CD4-positive, alpha-beta T cell treated with Interleukin-1 beta for 1 hour (primary cell): ENCODE measurements at places on chromosomes 2 and 18.

DNA sequence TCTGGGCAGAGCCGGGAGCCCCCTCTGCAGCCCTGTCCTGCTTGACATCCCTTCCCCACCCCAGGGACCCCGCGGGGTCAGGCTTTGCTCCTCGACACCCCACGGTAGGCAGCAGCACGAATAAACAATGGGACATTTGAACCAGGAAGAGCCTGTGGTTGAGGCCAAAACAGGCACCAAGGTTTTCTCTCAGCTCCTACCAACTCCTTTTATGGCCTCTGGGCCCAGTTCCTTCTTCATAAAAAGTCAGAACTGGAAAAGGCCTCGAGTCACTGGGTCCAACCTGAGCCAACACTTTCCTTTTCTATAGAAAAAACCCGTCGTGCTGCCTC is 20.6 kb downstream of the TEX44 start:
- DNase-seq: no peak

DNA sequence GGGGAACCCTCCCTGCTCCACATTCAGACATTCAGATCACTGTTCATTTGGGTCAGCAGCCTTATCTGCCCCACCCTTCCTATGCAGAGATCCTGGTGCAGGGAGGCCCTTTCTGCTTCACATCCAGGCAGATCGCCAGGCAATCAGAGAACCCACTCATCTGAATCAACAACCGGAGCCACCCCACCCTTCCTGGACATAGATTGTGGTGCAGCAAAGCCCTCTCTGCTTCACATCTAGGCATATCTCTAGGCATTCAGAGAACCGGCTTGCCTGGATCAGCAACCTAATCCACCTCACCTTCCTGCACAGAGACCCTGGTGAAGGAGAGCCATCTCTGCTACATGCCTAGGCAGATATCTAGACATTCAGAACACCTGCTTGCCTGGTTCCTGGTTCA is 184.5 kb upstream of the CNTNAP5 start:
- DNase-seq: no peak

GRCh38 chr2:133393895-133394294 is 174.4 kb downstream of the NCKAP5 start:
- no peak for DNase-seq

DNA sequence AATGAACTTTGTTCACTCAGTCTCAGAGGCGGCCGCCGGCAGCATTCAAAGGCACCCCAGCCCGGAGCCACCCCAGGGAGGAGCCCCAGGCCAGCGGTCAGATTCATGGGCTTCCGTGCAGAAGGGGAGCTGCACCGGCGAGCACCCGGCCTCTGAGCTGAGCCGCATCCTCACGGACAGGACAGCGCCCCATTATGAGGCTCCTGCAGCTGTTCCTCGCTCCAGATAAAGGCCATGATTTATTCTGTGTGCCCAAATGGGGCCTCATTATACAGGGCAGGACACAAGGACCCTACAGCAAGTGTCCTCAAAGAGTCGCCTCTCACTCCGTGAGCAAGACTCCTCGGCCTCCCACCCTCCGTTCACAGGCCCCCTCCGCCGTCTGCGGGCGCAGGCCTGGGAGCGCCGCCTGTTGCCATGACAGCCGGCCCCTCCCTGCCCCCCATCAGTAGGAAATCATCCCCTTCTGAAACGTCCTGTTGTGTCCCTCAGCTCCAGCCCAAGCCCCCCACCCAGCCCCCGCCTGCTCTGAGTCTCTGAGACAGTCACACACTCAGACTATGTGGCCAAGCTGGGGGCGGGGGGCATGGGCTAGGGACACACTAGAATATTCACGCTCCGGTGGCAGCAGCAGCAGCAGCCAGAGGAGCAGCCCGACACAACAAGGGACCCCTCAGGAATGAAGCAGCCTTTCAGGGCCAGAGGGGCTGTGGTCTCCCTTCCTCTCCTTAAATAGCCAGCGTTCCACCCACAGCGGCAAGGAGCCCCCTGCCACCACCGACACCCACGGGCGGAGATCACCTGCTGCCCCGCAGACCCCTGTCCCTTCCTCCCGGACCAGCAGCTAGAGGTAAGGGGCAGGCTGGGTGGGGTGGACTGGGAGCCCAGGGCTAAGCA is at the start of gene GPR17:
Gene GPR17, plus strand, starts transcription at position 759 of the 897 bp plus-strand sequence. CDS start 4,583 bp downstream, outside the sequence.
- DNase-seq: no peak

DNA sequence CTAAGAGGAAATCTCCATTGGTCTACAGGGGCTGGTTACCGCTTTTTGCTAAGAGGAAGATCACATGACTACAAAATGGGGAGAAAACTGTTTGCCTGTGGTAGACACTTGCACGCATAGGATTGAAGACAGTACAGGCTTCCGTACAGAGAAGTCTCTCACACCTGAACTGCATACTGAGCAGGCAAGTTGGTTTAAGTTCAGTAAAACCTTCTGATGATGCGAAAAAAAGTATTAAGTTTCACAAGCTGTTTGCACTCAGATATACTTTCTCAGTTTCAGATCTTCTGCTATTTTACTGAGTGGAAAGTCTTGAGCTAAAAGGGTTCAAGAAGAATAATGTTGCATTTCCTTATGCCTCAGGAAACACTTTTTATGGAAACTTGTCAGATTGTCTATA is 292.2 kb upstream of the MC4R start:
- no peak for DNase-seq

DNA sequence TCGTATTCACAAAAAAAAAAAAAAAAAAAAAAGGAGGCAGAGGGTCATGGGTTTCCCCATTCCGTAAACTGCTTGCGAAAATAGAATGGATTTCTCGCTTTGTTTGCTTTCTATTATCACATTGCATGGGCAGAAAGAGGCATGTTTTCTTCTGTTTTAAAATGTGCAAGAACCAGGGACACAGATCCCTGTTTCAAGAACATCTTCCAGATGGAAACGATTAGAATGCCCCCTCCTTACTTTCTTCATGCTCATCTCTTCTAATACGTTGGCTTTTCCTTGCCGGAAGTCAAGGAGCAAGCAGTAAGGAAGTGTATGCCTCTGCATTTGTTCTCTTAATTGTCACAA is 51.0 kb upstream of the ZNF516 start:
- DNase-seq: no peak

- no peak for DNase-seq
Observed at GRCh38 chr2:184729581-184729980, 131.3 kb downstream of the ZNF804A start.

GRCh38 chr2:63772061-63772460 is 69.6 kb upstream of the UGP2 start:
- DNase-seq: no peak

DNA sequence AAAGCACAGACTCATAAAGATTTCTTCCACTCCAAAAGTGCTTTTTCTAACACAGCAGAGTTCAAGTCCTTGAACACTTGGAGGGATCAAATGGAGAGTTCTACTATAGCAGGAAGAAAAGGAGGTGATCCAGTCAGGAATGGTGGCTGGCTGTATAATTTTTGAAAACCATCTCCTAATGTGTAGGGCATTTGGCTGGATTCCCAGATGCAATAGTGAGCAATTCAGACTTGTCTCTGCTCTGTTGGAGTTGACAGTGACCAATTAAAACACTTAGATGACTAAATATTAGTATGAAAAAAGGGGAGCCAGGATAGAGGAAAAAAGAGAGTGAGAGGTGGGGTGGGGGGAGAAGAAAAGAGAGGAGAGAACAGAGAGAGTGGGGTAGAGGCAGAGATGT is 5.3 kb upstream of the G6PC2 start:
- no peak for DNase-seq

GRCh38 chr18:32067375-32068167 is 24.1 kb upstream of the RNF138 start:
- DNase-seq: no peak

- DNase-seq: no peak
Observed at GRCh38 chr2:176206682-176207081, 18.2 kb downstream of the HOXD1 start.

DNA sequence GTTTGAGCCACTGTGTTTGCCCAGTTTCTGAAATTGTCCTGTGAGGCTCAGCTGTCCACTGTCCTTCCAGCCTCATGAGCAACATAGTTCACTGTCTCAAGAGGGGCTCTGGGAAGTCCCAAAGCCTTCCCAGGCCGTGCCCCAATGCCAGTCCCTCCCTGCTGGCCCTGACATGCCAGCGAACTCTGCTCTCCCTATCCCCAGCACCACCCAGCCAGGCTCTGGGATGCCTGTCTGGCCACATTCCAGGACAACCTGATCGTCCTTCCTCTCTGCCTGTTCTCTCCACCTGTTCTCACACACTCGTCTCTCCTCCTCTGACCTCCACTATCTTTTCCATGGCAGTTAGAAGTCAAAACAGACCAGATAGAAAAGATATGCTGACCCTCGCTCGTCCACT is 278.0 kb upstream of the ID2 start:
- DNase-seq: no peak

GRCh38 chr18:57469884-57470283 is 34.7 kb downstream of the ONECUT2 start:
- no peak for DNase-seq

GRCh38 chr18:8860845-8861642 is 155.7 kb downstream of the MTCL1 start:
- DNase-seq: no peak

- no peak for DNase-seq
Observed at GRCh38 chr2:121960251-121960650, 204.8 kb downstream of the TSN start.

GRCh38 chr18:77106331-77106730 is 26.3 kb downstream of the MBP start:
- peak; percentile 85 for DNase-seq

GRCh38 chr18:10453261-10453805 is 1.1 kb upstream of the APCDD1 start:
- DNase-seq: no peak

DNA sequence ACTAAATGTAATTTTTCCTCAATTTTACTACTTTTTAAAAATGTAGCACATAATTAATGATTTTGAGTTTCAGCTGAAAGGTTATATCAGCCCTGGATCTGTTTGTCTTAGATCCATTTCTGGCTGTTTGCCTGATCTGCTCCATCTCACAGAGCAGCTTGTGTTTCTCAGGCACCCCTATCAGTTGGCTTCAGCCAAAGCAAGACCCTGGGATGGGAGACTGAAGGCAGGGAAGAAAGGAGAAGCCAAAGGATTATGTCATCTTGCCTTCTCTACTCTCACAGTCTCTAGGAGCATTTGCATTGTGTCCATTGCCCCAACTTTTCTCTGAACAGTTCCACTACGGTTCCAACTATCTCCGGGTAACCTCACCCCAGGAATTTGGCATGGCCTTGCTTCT is 110.5 kb downstream of the CCDC148 start:
- no peak for DNase-seq

- DNase-seq: no peak
Observed at GRCh38 chr2:158463496-158464095, 6.8 kb downstream of the PKP4 start.

DNA sequence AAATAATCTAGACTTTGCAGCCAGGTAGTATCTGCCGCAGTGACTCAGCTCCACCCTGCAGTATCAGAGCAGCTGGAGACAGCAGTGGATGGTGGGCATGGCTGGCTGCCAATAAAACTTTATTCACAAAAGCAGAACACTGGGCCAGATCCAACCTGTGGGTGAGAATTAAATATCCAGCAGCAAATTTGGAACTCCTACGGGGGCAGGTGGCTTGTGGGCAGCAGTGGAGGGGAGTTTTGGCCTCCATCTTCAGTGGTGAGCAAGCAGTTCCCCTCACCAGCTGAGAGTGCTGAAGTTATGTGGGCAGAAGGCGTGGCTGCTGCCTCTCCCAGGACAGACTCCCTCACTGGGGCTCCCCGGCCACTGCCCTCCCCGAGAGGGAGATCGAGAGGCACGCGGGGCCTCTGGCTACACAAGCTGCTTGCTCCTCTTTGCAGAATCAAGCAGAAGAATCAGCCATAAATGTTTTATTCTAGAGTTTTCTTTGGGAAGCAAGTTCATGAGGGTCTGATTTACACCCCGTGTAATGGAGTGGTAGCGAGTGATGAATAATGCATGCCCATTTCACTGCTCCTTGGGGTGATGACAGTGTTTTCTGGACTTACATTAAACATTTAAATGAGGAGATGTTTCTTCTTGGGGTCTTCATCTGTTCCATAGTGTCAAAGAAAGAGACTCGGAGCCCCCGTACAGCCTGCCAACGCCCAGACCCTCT is 204.3 kb downstream of the SEPTIN10 start:
- no peak for DNase-seq

GRCh38 chr18:25235401-25236042 is 116.4 kb downstream of the ZNF521 start:
- no peak for DNase-seq
